ENCODE measurements at places on chromosomes 2 and 18. TPM values are rescaled to one million over a fixed set of nuclear protein-coding genes. Genes with fewer than 3 reads are reported as not detected.
A peak's percentile ranks its signal among the peaks of the same experiment; 100 is the strongest.

- H3K4me3 ChIP-seq = peak within 1 kb of the TSS; percentile 97
- DNase-seq = peak; percentile 79
- H3K36me3 ChIP-seq = no peaks in the 10 kb centered on the region
- H3K27me3 ChIP-seq = no peaks in the 10 kb centered on the region
- peaks cover 2% of the 10 kb centered on the region for H3K4me1 ChIP-seq
- H3K27ac ChIP-seq = peak within 1 kb of the TSS; percentile 71
Measured at GRCh38 chr2:234496835-234497593, at the start of gene ARL4C. TSS of gene ARL4C (minus strand) at chr2:234497081. CDS start at chr2:234496586, 495 bp downstream.

GRCh38 chr2:196592911-196593881 lies 46.3 kb upstream of the CCDC150 start:
- peak within 1 kb of the TSS; percentile 43 for H3K27ac ChIP-seq
- H3K4me1 ChIP-seq = peaks cover 8% of the 10 kb centered on the region
- peak within 1 kb of the TSS; percentile 92 for H3K4me3 ChIP-seq
- no peaks in the 10 kb centered on the region for H3K36me3 ChIP-seq

- peak; percentile 87 for DNase-seq
- peak overlapping the region; percentile 69 for H3K4me3 ChIP-seq
- H3K36me3 ChIP-seq = no peaks in the 10 kb centered on the region
Measured at GRCh38 chr2:29114586-29114945, 649 bp upstream of the CLIP4 start.

DNA sequence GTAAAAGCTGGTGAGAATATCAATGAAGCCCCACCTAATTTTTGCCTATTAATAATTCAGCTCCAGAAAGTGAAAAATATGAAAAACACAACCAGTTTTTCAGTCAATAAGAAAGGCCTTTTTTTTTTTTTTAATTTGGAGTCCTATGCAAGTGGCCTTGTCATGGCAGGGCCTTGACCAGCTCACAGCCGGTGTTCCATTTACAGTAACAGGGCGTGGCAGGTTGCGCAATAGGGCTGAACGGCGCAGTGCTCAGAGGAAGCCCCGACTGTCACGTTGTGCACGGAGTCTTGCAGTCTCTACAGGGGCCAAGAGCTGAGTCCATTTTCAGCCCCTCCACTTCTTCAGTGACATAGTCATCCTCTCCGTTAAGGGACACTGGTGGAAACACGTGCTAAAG lies 184.1 kb upstream of the FN1 start:
- H3K27me3 ChIP-seq = no peaks in the 10 kb centered on the region
- no peak overlapping the region for H3K27ac ChIP-seq
- H3K36me3 ChIP-seq = no peaks in the 10 kb centered on the region
- DNase-seq = no peak
- peaks cover 16% of the 10 kb centered on the region for H3K4me1 ChIP-seq
- peak overlapping the region; percentile 36 for H3K4me3 ChIP-seq

DNA sequence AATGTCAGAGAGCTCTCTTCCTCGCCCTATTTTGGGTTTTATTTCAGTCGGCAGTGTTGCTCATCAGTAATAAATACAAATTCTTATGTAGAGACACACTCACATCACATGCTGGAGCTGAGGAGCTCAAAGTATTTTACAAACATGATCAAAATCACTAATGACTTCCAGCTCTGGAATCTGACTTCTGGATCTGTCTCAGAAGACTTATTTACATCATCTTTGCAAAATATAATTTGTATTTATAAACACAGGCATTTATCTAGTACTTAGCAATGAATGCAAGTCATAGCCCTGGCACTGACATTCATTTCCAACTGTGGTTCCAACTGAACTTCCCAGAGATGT lies 327.1 kb downstream of the NCKAP5 start:
- no peaks in the 10 kb centered on the region for H3K36me3 ChIP-seq
- no peaks in the 10 kb centered on the region for H3K27me3 ChIP-seq
- H3K4me1 ChIP-seq = no peaks in the 10 kb centered on the region
- no peak for DNase-seq
- no peak overlapping the region for H3K4me3 ChIP-seq
- no peak overlapping the region for H3K27ac ChIP-seq

- no peak overlapping the region for H3K27ac ChIP-seq
- H3K4me3 ChIP-seq = no peak overlapping the region
- H3K36me3 ChIP-seq = no peaks in the 10 kb centered on the region
- H3K4me1 ChIP-seq = no peaks in the 10 kb centered on the region
- no peak for DNase-seq
Measured at GRCh38 chr2:44455877-44456276, 94.1 kb downstream of the CAMKMT start.

DNA sequence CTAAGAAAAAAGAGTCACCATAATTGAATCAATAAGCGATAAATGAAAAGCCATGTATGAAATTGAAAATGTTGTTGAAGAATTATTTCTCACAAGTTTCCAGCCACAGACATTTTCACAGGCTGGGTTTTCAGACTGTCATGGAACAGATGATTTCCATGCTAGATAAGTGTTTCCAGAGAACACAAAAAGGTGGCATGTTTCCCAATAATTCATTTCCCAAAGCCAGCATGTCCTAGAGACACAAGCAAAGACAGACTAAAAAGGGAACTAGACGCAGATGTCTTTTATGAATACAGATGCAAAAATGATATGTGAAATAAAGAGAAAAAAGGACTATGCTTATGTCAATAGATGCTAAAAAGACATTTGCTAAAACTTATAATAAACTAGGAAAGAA lies 255.1 kb downstream of the EIPR1 start:
- no peak for DNase-seq
- H3K27me3 ChIP-seq = no peaks in the 10 kb centered on the region

GRCh38 chr2:61470122-61470951 lies 550 bp downstream of the USP34 start:
- H3K4me1 ChIP-seq = no peaks in the 10 kb centered on the region
- H3K4me3 ChIP-seq = peak overlapping the region; percentile 88
- no peaks in the 10 kb centered on the region for H3K27me3 ChIP-seq
- peaks cover 12% of the 10 kb centered on the region for H3K36me3 ChIP-seq

DNA sequence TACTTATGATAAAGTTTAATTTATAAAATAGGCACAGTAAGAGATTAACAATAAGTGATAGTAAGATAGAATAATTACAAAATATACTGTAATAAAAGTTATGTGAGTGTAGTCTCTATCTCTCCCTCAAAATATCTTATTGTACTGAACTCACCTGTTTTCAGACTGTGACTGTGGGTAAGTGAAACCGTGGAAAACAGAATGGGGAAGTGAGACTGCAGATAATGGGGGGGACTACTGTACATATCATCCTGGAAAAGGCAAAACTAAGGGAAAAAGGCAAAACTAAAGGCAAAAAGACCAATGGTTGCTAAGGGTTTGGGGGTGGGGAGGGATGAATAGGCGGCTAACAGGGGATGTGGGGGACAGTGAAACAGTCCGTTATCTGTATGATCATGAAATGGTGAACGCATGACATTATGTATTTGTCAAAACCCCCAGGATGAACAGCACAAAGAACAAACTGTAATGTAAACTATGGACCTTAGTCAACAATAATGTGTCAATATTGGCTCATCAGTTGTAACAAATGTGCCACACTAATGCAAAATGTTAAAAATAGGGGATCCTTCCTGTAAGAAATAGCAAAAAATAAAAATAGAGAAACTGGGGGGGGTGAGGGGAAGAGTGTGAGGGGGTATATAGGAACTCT lies 93.8 kb downstream of the EPB41L3 start:
- H3K27ac ChIP-seq = no peak overlapping the region
- no peak for DNase-seq
- H3K4me3 ChIP-seq = no peak overlapping the region
- no peaks in the 10 kb centered on the region for H3K27me3 ChIP-seq
- H3K4me1 ChIP-seq = no peaks in the 10 kb centered on the region
- H3K36me3 ChIP-seq = no peaks in the 10 kb centered on the region

DNA sequence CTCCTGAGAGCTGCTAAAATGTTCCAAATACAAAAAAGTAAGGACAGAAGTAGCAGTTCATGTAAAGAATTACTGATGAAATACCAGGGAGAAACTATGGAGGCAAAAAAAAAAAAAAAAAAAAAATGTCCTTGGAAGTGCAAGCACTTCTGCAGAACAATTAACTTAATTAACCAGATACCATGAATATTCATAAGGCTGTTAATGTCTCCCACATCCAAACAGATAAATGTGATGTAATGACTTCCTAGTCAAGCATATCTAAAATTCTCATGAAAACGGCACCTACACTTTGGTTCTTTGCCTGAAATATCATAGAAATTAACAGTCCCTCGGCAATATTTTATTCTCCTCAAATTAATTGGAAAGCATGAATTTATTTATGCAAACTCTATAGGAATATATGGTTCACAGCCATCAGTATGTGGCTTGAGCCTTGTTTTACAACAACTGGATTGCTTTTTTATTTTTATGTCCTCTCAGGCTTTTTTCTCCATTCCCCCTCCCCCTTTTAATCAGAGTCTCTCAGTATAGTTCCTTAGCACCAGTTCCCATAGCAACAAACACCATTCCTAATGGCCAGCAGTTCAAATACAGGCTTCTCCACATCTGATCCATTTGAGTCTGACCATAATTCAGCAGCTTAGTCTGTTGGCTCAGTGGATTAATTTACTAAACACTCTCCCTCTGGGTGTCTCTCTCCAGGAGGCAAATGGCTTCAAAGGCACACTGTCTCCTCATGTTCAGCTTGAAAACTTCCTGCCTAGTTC lies 97.1 kb downstream of the ITGA4 start:
- peaks cover 6% of the 10 kb centered on the region for H3K4me1 ChIP-seq
- no peaks in the 10 kb centered on the region for H3K36me3 ChIP-seq
- no peak for DNase-seq
- no peaks in the 10 kb centered on the region for H3K27me3 ChIP-seq
- H3K27ac ChIP-seq = no peak overlapping the region
- no peak overlapping the region for H3K4me3 ChIP-seq

DNA sequence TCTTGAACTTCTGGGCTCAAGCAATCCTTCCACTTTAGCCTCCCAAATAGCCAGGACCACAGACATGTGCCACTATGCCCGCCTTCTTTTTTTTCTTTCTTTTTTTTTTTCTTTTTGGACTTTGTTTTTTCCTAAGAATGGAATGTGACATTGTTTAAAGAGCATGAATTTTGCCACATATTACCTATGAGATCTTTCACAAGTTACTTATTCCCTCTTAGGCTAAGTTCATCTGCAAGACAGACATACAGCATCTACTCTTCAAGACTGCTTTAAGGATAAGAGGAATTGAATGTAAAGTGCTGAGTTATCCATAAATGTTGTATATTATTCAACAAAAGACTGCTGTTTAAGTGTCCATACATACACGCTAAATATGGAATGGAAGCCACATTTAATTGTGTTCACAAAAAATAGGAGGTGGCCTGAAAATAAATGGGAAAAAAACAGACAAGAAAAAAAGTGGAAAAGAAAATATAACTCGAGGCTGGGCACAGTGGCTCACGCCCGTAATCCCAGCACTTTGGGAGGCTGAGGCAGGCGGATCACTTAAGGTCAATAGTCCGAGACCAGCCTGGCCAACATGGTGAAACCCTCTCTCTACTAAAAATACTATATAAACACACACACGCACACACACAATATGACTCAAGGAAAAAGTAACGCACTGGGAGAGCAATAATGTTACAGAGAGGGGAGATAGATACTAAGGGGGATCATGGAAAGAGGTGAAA lies 3.2 kb upstream of the PPM1G start:
- H3K27ac ChIP-seq = no peak overlapping the region
- peaks cover 3% of the 10 kb centered on the region for H3K36me3 ChIP-seq
- DNase-seq = no peak

DNA sequence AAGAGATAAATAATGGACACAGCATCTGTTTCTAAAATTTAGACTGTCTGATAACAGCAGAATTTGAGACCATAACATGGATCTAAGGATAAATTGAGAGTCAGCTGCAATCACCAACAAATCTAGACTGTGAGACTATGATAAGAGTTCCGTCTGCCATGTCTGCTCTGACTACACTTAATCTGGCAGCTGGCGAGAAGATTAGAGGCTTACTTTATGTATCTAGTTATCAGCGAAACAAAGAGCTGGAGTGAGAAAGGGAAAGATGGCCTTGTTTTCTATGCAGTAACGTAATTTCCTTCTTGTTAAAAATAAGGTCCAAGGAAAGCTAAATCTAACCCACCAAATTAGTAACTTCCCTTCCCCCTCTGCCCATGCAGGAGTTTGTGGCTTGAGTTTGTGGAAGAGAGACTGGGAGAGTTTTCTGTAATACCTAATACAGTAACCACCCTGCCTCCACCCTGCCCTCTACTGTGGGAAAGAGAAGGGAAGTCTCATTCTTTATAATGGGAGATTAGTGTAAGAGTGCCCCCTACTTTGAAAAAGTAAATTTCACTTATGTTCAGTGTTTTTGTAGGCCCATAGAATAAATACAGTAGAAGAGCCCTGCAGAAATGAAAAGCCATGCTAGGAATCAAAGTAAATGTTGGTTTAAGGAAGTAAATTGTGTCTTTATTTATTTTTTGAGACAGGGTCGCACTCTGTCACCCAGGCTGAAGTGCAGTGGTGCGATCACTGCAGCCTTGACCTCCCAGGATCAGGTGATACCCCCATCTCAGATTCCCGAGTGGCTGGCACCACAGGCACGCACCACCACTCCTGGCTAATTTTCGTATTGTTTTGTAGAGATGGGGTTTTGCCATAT lies 27.5 kb downstream of the EML4 start:
- H3K4me3 ChIP-seq = peak overlapping the region; percentile 41
- no peaks in the 10 kb centered on the region for H3K27me3 ChIP-seq
- peaks cover 16% of the 10 kb centered on the region for H3K4me1 ChIP-seq

DNA sequence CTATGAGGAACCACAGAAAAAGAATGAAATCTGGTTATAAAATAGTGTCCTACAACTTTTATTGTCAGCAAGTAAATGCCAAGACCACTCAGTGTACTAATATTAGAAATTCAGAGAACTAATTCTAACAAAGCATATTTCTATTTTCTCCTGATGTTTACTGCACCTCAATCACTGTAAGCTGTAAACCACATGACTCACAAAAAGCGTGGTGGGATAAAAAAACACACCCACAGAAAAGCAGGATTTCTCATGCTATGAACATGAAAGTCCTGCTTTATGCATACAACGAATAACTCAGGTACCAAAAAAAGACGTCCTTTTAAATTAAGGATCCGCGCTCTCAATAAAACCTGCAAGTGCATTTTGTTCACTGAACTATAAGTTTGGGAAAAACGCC lies 797 bp downstream of the TXNL4A start:
- DNase-seq = no peak
- no peaks in the 10 kb centered on the region for H3K27me3 ChIP-seq
- no peaks in the 10 kb centered on the region for H3K4me1 ChIP-seq
- no peak overlapping the region for H3K27ac ChIP-seq
- H3K36me3 ChIP-seq = no peaks in the 10 kb centered on the region
- H3K4me3 ChIP-seq = peak overlapping the region; percentile 79

GRCh38 chr2:189234991-189235390 lies 55.4 kb upstream of the COL5A2 start:
- DNase-seq = no peak
- H3K4me1 ChIP-seq = no peaks in the 10 kb centered on the region
- H3K36me3 ChIP-seq = no peaks in the 10 kb centered on the region
- no peaks in the 10 kb centered on the region for H3K27me3 ChIP-seq

Gene KCNS3
- 90.2 TPM for total RNA-seq

Gene KANSL3
- total RNA-seq = 46.1 TPM

Gene LIMS3
- 6.2 TPM for total RNA-seq

Gene IL1R2
- not detected for total RNA-seq

Gene GCG
- total RNA-seq = not detected

Gene EVX2
- total RNA-seq = not detected

Gene RNU2-63P
- total RNA-seq = not detected

Gene GULP1
- total RNA-seq = 77.2 TPM

Gene TSGA10
- 3.1 TPM for total RNA-seq
